Central memory CD4-positive, alpha-beta T cell (primary cell): ENCODE measurements at places on chromosomes 5 and 9.

GRCh38 chr5:73619606-73620333 is 6.2 kb upstream of the ARHGEF28 start:
- no peak for DNase-seq

DNA sequence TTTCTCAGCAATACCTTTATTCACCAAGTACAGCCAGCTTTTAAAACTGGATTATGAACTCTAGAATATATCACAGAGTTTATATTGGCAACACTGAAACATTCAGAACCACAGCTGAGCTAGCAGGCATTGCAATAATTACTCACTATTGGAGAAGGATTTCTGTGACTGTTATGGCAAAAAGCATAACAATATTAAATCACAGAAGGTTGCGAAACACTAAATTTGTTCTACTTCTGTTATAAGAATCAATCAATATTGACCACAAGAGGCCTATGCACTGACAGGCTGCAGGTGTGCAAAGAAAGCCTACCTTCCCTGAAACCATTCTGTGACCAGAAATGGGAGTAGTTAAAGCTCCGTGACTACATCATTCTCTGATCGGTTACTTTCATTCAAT is 59.2 kb downstream of the AP3B1 start:
- DNase-seq, result no peak

DNA sequence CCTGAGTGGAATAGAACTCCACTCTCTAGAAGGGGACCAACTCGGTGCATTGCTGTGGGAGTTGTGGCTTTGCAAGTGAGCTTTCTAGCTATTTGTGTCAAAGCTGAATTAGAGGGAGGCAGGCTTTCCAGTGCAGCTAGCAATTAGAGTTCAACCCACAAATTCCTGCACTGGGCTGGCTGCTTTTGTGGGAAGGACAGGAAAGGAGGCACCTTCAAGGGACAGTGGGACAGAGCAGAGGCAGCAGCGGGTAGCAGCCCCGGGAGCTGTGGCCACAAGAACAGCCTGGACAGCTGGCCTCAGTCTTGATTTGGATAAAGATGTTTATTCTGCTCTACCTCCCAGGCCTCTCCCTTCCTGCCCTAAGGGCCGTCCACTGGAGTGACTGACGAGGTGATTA is 83.7 kb upstream of the SLIT3 start:
- no peak for DNase-seq

- no peak for DNase-seq
These were observed 259.2 kb downstream of the PDZD2 start for GRCh38 chr5:31898036-31898632.

GRCh38 chr5:14708551-14708950 is 44.0 kb downstream of the OTULIN start:
- no peak for DNase-seq
